Pulmonary artery endothelial cell (primary cell): ENCODE measurements at places on chromosomes 5 and 9.

DNA sequence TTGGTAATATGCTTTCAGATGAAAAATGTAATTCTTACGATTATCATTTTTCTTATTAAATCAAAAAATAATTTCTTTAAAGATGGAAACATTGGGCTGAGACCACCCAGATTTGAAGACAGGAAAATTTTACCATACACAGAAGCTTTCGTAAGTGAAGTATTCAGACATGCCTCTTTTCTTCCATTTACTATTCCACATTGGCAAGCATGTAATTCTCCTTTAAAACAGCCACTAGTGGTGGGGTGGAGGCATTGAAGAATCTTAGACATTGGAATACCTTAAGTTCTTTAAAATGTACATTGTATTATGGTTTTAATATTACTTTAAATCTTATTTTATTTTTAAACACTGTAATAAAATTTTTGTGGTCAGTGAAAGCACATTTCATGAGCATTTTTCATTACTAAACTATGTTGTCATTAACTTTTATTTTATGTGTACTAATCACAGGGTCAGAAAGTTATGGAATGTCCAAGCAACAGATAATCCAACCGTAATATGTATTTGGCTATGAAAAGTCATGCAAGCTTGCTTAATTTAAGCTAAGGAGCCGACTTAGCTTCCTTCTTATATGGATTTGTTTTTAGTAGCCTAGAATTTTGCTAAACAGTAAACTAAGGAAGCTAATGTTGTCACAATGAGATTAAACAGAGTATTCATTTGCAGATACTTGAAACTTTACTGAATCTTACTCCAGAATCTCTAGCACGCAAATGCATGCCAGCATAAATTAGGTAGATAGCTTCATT is 97.4 kb upstream of the ALDH1A1 start:
- no peak for DNase-seq

- DNase-seq, result no peak
Measured at GRCh38 chr5:179918742-179919486, 11.2 kb upstream of the TBC1D9B start.

GRCh38 chr9:114655689-114656088 is 1.9 kb downstream of the TEX53 start:
- DNase-seq, result no peak

- DNase-seq, result no peak
Measured at GRCh38 chr5:157533011-157533481, 42.5 kb downstream of the ADAM19 start.

- DNase-seq, result no peak
Measured at GRCh38 chr5:28077291-28078240, 1039.2 kb upstream of the CDH9 start.

DNA sequence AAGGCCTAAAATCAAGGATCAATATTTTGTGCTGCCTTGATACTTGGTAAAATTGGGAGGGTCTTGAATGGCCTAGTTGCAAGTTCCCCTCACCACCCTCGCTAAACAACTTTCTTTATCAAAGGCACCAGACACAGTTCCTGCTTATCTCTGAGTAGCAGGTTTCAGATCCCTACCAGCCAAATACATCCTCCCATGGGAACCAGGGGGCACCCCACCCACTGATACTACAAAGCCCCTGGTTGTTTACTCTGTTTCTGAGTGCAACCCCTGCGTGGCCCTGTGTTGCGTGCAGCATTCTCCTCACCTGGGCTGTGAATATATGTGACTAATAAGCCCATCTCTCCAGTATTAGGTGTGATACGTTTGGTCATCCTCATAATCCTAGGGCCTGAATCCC is 314.9 kb downstream of the DRD1 start:
- DNase-seq, result no peak

DNA sequence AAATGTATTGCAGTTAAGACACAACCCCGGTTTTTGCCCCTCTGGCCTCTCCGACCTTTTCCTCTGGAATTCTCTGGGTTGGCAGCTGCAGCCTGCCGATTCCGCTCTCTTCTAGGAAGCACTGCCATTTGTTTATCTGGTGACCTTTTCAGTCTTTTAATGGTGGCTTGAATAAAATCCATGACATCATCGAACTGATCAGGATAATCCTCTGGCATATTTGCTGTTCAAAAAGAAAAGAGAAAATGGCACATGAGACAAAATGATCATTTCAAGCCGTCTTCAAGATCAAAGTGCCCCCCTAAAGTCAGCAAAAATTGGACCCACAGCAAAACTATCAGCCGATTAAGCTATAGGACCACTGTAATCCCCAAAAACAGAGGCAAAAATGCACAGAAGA is 23.9 kb downstream of the GDNF start:
- no peak for DNase-seq

GRCh38 chr9:19409401-19410194 is 789 bp downstream of the ACER2 start:
- no peak for DNase-seq

GRCh38 chr9:33446240-33446945 is 1.0 kb downstream of the AQP3 start:
- DNase-seq, result no peak

DNA sequence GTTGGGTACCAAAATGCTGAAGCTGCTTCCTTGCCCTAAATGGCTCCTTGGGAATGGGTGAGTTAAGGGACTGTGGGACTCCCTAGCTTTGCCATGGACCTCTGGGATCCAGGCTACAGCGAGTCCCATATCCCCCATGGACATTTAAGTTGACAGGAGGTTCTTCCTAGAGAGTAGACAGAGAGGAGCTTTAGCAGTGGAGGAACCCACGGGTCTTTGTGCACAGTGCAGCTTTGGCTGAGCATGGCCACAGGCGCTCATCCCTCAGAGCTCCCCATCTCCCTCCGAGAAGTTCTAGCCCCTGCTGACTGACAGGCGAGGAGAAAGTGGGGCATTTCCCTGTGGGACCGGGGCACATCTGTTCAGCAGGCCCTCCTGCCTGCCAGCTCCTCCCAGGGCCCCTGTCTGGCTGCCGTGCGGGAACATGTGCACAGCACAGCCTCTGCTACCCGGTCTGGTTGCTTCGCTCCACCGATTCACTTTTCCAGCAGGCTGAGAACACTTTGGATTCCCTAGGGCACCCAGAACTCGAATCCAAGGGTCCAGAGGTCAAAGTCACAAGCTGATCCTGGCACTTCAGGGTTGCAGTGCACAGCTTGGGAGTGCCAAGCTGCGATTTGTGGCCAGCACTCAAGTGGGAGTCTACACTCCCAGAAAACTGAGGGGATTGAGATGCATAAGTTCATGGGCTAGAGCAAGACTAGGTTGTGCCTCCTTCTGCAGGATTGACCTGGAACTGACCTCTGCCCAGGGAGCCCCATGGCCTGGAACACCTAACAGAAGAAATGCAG is 40.6 kb upstream of the DMRTA1 start:
- no peak for DNase-seq

- DNase-seq, result no peak
Measured at GRCh38 chr9:126915281-126915816, 767 bp downstream of the RALGPS1 start.

GRCh38 chr5:96595300-96596090 is 66.7 kb upstream of the CAST start:
- DNase-seq, result peak; percentile 27

DNA sequence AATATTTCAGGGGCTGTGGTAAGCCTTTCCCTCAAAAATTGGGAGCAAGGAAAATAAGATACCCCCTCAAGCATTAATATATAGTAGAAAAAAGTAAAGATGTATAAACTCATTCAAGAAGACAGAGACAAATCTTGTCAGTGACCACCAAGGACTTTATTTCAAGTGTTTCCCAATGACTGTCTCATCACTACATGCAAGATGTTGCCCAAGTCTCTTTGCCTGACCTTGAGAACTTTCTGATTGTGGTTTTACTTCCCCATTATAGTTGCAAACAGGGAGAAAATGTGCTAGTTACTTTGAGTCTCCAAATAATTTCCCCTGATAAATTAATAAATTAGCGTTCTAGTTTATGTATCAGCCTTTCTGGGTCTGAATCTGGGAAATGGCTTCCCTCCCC is 4.0 kb upstream of the SLC46A2 start:
- no peak for DNase-seq

- peak; percentile 39 for DNase-seq
Measured at GRCh38 chr9:78871452-78872331, 574.8 kb downstream of the PSAT1 start.

DNA sequence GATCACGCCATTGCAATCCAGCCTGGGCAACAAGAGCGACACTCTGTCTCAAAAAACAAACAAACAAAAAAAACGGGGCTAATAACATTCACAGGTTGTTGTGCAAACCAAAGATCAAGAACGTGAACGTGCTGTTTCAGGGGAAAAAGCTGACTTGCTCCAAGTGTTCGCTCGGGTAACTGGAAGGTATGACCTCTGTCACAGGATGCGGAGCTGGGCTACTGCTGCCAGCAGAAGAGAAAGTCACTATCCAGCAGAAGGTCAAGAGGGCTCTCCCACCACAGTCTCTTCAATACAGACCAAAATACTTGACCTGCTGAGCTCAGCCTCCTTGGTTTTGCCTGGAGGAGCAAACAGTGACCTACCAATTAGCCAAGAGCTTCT is 59.7 kb downstream of the ABCA1 start:
- no peak for DNase-seq

GRCh38 chr9:99176527-99177013 is 45.2 kb downstream of the ALG2 start:
- DNase-seq, result no peak

DNA sequence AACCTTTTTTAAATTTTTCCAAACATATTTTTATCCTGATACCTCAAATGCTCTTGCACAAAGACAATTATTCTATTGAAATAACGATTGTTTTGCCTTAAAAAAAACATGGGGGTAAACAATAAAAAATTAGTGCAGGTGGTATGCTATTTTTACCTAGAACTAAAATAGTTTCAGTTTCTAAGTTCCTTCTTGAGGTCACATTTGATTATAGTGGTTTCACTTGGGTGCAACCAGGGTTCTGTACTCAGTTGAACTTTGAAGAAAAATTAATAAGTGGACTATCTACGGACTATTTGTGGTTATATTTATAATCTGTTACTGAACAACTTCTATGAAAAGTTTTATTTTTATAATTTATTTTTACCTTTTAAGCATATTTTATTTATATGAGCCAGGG is 387.1 kb upstream of the IZUMO3 start:
- DNase-seq, result no peak

DNA sequence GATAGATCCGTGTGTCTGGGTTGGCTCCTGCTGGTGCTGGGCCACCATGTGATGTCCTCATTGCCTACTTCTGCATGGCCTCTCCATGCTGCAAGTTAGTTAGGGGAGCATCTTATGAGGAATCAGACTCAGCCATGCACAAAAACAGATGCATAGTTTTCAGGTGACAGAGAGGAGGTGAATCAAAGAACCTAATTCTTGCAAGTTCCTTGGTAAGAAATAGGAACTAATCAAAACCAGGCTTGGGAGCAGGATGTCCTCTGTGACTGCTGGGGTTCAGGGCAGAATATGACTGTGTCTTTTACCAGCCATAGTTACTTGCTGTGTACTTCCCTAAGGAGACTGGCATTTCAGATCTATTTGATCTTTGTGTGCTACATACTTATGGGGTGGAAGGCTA is 61.6 kb downstream of the C9orf152 start:
- no peak for DNase-seq

- DNase-seq, result peak; percentile 33
Measured at GRCh38 chr9:69421908-69422801, 97.1 kb downstream of the ENTREP1 start.

DNA sequence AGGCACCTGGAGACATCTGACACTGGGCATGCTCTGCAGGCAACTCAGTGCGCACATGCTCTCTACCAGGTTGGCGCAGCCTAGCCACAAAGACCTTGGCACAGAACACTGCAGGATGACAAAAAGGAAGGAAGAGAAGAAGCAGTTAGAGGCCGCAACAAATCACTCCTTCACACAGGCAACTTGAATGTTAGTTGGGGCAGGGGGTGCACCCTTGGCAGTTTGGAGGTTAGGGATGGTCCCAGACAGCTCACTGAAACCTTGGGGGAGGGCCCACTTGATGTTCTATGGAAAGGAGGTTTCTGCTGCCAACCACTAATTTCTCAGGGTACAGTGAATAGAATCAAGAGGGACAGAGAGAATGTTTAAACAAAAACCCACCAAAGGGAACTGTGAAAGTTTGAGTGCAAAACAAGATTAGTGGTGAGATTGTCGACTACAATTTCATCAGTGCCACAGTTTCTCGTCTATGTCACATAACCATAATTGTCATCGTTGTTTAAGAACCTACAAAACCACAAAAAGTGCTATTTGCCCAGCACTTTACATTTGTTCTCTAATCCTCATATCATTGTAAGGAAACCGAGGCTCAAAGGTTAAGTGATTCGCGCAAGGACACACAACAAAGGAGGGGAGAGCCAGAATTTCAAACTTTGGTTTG is 48.7 kb downstream of the FBXW11 start:
- no peak for DNase-seq

GRCh38 chr5:17129093-17129849 is 88.2 kb upstream of the BASP1 start:
- DNase-seq, result no peak

GRCh38 chr9:89603767-89604665 is 796 bp upstream of the GADD45G start:
- DNase-seq, result no peak

DNA sequence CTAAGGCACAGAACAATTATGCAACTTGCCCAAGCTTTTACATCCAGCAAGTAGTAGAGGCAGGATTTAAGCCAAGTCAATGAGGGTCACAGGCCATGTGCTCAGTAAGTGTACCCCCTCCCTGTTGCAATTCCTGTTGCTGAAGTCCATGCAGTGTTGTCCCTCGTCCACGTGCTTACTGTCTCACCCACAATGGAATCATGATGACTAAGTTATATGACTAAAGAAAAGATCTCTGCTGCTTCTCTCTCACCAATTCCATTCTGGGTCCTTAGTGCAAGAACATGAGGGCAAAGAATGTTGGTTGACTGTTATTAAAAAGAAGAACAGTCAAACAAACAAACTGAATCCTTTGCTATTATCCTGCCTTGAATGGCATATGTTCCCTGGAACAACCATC is 233.6 kb upstream of the SLC24A2 start:
- no peak for DNase-seq

- DNase-seq, result no peak
Measured at GRCh38 chr5:140202078-140202477, 27.1 kb downstream of the CYSTM1 start.

GRCh38 chr5:17058438-17058837 is 122.3 kb upstream of the MYO10 start:
- no peak for DNase-seq

DNA sequence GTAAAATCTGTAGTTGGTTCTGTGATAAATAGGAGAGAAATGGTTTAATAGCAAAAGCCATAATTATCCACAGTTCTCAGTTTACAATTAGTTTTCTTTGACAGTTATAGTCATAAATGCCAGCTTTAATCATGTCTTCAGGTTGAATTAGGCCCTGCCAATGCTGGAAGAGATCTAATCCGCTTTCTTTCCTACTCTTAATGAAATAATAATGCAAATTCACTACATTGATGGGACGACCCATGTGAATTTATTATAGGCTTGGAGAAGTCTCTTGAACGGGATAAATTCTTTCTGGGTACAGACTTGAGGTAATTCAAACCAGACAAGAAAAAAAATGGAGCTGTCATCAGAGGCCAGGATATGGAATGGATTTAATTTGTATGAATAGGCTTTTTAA is 950.4 kb downstream of the EFNA5 start:
- DNase-seq, result no peak

- DNase-seq, result no peak
Measured at GRCh38 chr5:132667761-132668705, 5.8 kb upstream of the IL4 start.
